Renal cortical epithelial cell (primary cell): ENCODE measurements at places on chromosomes 3 and 15. TPM values are rescaled to one million over a fixed set of nuclear protein-coding genes. Genes with fewer than 3 reads are reported as not detected.

Gene LSAMP
- 0.55 TPM in 1 of 2 replicates, not detected in the other for total RNA-seq

Gene HSPBAP1
- 2.4 and 5.8 TPM in 2 replicates for total RNA-seq

Gene GOLGA8J
- total RNA-seq, result 0.10 TPM in 1 of 2 replicates, not detected in the other

Gene DUOX1
- total RNA-seq, result 0.35 and 0.50 TPM in 2 replicates

Gene C15orf62
- total RNA-seq, result 0.50 and 0.69 TPM in 2 replicates

Gene C3orf80
- total RNA-seq, result not detected in 2 replicates

GRCh38 chr3:185632996-185633395 lies 46.9 kb downstream of the SENP2 start:
- DNase-seq, result no peak

GRCh38 chr15:98794748-98795147 lies 146.4 kb downstream of the IGF1R start:
- DNase-seq, result peak; percentile 72

DNA sequence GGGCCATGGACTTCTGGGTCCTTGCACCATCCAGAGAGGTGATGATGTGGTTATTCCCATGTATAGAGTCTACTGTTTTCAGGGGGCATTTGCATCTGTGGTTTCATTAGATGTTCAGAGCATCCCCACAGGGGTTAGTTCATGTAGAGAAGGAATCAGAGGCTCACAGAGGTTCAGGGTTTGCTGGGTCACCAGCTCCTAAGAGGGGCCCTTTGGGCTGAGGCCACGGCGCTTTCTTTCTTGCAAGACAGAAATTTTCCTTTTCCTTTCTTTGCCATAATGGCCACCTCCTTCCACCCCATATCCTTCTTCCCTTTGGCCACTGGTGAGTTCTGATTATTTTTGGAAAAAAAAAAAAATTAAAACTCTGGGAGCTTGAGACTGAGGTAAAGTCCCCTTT lies 62.3 kb downstream of the APBA2 start:
- DNase-seq, result no peak

DNA sequence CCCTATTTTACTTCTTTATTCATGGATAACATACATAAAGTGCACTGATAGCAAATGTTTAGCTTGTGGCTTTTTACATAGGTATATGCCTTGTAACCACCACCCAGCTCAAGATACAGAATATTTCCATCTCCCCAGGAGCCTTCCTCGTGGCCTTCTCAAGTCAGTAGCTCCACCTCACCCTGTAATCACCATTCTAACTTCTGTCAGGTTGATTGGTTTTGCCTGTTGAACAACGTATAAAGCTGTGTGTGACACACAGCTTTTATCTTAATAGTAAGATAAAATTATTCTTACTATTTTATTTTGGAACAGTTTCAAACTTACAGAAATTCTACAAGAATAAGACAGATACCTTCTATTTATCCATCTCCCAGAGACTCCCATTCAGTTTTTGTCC lies 13.3 kb downstream of the ATG7 start:
- DNase-seq, result no peak

DNA sequence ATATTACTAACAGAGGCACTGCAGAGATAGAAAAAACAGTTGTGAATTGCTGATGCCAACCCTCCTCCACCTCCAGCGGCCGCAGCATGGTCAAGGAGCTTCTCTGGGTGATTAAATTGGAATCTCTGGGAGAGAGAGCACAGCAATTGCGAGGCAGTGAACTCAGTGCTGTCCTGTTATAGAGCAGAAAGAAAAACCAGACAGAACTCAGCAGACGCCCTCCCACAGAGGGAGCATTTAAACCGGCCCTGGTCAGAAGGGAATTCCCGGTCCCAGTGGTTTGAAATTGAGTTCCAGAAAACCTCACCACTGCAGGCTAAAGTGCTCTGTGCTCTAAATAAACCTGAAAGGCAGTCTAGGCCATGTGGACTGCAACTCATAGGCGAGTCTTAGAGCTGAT lies 175.4 kb downstream of the SQOR start:
- DNase-seq, result peak; percentile 51

DNA sequence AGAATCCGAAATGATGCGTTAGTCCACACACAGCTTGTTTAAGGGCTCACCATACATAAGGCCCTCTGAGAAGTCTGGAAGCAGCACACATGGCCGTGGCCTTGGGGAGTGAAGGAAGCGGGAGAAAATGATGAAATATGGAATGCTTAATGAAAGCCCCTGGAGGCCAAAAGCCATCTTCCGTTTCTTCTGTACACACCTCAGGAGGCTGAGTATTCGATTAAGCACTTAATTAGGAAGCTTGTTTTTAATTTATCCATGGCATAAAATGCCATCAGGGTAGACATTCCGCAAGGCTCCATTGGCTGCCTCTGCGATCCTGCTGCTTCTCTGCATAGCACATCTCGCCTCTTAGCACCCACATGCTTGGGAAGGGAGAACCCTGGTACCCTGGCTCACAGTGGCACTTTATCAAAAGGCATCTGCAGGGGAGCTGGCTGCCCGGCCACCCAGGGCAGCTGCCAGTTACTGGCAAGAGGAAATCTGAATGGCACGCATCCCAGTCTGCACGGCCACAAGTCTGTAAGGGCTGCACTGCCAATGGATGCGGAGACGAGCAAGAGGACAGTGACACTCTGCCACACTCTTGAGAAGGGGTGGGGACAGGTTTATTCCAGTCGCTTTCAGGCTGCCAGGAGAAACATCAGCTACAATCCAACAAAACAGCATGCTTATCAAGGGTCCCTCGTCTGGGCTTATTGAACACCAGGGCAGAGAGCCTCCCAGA lies 356.2 kb downstream of the OCA2 start:
- DNase-seq, result no peak

- DNase-seq, result peak; percentile 62
These were observed 1.6 kb upstream of the TTLL3 start for GRCh38 chr3:9808345-9809037.

GRCh38 chr3:110940055-110940454 lies 131.6 kb upstream of the NECTIN3 start:
- DNase-seq, result peak; percentile 84

DNA sequence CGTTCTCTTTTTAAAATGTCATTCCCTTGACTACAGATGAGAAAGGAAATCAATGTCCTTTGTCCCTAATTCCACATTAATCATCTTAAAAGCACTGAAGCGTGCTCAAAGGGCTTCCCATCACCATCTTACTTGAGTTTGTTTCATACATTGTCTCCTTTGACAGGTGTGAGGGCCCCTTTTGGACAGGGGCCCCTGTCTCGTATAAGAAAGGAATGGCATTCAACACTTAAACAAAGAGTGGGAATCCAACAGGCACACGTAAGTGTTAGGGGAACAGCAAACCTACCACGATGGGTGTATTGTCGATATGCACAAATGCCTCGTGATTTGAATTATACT lies 5.0 kb downstream of the SSUH2 start:
- DNase-seq, result no peak

- DNase-seq, result no peak
These were observed 78.0 kb downstream of the BBX start for GRCh38 chr3:107600780-107601179.

DNA sequence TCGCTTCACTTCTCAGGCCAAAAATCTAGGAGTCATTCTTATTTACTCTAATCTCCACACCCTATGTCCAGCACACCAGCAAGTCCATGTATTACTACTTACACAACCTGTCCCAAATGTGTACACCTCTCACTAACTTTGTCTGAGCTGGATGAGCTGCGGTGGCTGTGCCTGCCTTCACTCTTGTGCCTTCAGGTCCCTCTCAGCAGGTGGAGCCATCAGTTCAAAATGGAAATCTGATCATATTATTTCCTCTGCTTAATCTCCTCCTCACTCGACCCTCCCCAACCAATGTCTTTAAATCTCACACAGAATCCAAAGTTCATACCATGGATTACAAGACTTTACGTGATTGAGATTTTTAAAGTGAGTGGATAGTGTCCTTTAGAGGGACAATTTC lies 82.8 kb downstream of the SSR3 start:
- DNase-seq, result no peak

DNA sequence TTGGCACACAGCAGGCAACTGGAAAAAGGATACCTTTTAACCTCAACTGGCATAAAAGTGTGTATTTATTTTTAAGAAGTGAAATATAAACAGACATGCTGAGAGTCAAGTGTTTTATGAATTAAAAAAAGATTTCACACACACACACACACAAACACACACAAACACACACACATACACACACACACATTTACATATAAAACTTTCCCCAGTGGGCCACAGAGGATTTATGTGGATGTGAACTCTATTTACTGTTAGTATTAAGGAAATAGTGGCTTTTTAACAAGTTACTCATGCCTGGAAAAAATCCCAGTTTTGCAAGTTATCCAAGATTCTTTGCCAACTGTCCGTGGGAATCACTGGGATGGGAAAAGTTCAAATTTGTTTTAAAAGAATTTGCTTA lies 725.9 kb upstream of the NR2F2 start:
- peak; percentile 84 for DNase-seq

DNA sequence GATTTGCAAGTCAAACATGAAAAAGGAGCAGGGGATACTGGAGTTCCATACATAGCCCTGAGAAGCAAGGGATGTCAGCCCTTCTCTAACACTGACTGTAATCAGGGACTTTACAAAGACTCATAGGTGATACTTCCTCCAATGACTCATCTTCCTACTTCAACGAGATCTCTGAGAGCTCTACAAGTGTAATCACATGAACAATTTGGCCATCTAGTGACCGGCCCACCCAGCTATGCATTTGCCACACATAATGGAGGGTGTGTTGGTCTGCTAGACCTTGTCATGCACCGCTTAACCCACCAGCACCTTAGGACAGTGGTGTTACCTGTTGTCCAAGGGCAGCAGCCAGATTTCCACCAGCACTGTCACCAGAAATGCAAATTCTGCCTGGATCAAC lies 75.3 kb downstream of the NCEH1 start:
- peak; percentile 86 for DNase-seq

DNA sequence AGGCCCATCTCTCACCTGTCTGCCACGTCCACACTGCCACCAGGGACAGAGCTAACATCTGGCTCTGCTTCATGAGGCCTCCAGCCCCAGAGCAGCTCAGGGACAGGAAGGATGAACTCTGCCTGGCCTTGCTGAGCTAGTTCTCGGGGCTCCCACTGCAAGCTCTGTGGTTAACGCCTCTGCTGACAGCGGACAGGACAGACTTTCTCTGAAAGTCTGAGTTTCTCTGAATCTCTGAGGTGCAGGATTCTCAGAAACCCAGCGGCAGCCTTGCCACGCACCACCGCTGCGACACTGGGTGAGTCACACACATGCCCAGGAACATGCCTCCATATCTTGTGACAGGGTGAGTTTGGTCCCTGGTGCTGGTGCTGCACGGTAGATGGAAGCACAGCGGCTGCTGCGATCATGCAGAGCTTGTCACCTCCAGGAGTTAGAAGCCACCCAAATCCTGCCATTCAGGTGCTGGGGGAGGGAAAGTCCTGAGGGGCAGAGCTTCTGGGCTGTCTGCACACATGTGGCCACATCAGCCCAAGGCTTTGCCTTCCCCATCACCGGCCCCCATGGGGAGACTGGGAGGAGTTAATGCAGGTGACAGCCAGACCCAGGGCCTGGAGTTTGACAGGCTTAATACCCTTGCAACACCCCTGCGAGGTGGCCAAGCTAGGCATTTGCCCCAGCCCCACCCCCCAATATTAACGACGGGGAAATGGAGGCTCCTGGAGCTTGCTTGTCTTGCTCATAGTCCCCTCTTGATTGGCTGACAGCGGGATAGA lies 267.0 kb downstream of the PLCL2 start:
- DNase-seq, result peak; percentile 7

GRCh38 chr15:33148129-33148751 lies 46.3 kb downstream of the FMN1 start:
- no peak for DNase-seq

GRCh38 chr15:96020133-96020532 lies 310.4 kb upstream of the NR2F2 start:
- no peak for DNase-seq

- DNase-seq, result no peak
These were observed 246.9 kb downstream of the GOLGA6L6 start for GRCh38 chr15:20294651-20295237.

GRCh38 chr3:115708540-115708939 lies 85.2 kb downstream of the GAP43 start:
- no peak for DNase-seq

DNA sequence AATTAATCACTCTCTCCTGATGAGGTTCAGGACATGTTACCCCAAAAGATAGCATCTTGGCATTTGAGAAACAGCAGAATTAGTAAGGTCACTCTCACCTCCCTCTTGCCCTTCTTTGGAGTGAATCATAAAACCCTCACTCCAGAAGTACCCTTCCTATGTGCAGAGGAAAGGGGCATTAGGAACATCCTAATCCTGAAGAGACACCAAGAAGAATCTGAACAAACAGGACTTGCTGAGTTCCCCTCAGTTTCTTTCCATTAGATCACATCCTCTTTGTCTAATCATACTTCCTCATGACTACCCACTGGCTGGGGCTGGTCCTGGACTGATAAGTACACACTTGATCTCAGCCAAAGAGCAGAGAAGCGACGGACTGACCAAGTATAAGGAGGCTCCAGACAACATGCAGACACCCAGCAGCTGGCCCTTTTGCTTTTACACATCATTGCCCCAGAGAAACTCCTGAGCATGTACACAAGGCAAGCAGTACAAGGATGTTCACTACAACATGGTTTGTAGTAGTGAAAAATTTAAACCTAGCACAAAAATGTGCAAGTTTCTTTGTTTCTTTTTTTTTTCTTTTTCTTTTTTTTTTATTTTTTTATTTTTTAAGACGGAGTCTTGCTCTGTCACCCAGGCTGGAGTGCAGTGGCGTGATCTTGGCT lies 15.0 kb upstream of the TM6SF1 start:
- DNase-seq, result no peak

GRCh38 chr15:91853948-91854638 lies 585 bp downstream of the SLCO3A1 start:
- no peak for DNase-seq

DNA sequence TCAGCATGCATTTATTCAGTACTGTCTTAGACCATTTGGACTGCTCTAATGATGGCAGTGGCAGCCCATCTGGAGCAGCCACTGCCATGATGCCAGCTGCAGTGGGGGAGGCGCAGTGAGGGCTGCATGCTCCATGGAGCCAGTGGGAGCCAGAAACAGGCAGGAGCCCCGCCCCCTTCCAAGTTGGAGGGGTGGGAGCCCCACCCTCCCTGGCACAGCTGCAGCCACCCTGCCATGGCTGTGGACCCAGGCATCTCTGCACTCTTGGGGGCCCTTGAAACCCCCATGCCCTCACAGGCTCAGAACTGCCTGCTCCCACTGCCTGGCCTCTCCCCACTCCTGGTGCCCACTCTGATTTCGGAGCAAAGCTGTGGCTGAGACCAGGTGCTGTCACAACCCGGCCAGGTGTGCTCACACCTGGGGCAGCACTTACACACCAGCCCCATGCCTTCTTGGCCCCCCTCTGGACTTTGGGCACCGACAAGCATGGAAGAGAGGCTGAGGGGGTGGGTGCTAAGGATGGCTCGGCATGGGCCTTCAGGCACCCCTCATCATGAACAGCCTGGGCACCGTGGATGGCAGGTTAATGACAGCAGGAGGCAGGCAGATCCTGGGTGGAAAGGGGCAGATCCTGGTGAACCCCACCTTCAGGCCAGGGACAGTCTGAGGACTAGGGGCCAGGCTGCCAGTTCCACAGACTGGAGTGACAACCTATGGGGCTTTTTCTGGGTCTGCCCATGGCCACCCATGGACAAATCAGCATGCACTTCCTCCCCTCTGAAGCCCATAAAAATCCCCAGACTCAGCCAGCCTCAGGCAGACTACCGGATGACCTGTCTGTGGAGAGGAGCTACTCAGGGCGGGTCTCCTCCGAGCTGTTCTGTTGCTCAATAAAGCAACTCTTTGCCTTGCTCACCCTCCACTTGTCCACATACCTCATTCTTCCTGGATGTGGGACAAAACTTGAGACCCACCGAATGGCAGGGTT lies 18.3 kb downstream of the TBC1D21 start:
- DNase-seq, result no peak
